ENCODE measurements at places on chromosomes 11 and 22.

- no peak for DNase-seq
Observed at GRCh38 chr11:61507012-61507768, 1.4 kb upstream of the LRRC10B start.

GRCh38 chr22:48734359-48734758, 1093.3 kb downstream of the BRD1 start:
- DNase-seq: no peak

DNA sequence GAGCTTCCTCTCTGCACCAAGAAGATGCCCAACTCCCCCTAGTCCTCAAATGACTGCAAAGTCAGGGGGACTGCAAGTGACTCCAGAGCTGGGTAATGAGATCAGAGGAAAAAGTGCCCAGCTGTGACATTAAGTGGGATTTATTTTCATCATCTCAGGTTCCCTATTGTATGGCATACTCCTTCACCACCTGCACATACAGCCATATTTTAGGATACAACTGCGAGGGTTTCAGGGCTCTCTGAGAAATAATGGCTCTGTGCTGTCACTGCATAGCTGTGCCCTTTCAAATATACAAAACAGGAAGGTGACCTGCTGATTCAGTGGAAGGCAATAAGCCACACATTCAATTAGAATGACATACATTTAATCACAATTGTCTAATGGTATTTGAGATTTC, 45.6 kb upstream of the PLET1 start:
- no peak for DNase-seq

DNA sequence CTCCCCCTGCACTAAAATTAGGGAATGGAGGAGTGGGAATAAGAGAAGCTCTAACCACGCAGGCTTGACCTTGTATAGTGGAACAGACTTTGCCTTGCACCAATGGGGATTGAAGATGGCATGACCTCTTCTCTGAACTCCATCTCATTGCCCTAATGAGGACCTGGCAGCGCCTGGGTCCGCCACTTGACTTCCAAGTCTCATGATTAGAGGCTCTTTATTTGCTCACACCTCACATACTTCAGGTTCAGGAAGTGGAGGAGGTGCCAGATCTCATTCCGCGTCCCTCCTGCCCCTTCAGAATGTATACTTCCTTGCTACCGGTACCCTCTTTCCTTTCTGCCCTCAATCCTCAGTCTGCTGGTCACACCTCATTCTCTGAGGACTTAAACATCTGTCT, 106.0 kb upstream of the CD44 start:
- DNase-seq: no peak

DNA sequence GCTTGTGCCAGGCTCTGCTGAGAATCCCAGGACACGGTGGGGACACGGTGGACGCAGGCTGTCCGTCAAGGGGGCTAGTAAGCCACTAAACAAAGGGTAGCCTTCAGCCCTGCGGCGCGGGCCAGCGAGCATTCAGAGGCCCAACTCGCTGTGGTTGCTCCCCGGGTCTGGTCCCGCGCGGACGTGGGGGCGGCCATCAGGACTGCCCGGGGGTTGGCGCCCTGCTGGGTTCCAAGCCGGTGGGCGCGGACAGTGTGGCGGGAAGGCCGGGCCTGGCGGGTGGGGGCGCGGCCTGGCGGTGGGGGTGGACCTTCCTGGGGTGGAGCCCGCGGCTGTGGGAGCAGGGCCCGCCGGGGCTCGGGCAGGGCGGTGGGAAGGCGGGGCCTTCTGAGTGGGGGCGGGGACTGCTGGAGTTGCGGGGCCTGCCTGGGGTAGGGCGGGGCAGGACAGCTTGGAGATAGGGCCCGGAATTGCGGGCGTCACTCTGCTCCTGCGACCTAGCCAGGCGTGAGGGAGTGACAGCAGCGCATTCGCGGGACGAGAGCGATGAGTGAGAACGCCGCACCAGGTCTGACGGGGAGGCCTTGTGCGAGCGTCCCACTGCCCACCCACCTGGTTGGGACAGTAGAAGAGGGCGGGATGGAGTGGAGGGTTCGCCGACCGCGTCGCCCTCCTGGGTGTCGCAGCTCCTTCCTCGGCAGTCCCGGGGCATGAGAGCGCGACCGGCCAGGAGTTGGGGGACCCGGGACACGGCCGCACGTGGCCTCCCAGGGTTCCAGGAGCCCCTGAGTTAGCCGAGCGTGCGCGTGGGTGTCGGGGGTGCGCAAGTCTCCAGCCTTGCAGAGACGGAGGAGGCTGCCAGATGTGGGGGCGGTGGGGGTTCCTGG, at the start of gene SERHL2:
Gene SERHL2 (plus strand): TSS at position 482 of the 887 bp plus-strand sequence. CDS start 65 bp downstream, at position 547.
- DNase-seq: peak; percentile 97

- no peak for DNase-seq
Observed at GRCh38 chr11:352456-353031, 16.8 kb upstream of the B4GALNT4 start.

GRCh38 chr11:94926698-94927237, 46.6 kb downstream of the CWC15 start:
- DNase-seq: peak; percentile 95

All from right cardiac atrium (tissue), 5 donors.